ENCODE measurements at places on chromosomes 16 and 17.

- DNase-seq = no peak
These were observed 9.6 kb downstream of the VPS53 start for GRCh38 chr17:705011-705410.

GRCh38 chr17:28357901-28358197 is 522 bp upstream of the POLDIP2 start:
- DNase-seq = no peak

DNA sequence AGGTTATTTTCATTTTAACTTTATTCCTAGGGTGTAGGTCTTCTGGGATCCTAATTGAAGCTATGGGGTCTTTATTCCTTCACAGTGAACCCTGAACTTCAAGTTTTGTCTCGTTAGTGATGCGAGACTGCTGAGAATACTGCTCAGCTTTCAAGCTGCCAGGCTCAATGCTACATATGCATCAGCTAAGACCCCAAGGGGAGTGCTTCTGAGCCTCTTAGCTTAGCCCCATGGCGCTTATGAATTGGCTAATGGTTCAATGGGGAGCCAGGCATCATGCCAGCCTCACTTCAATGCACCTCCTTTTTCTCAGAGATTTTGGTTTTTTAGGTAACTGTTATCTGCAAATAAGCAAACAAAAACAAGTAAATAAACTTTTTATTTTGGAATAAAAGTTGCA is 94.1 kb upstream of the SIAH1 start:
- no peak for DNase-seq

DNA sequence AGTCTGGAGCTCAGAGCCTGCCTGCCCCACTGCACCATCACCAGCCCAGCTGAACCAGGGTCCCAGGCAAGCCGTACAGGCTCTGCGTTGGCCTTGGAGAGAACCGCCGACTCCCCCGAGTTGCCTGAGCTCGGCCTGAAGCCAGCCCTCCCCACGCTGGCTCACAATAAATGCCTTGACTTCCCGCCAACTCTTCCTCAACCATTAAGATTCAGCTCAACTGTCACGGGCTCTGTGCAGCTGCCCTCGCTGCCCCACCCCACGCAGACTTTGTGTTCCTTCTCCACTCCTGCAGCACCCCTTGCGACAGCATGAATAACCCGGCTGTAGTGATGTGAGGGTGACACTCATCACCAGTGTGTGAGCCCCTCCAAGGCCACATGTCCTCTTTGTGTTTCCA is 4.8 kb upstream of the QPRT start:
- DNase-seq = peak; percentile 77

DNA sequence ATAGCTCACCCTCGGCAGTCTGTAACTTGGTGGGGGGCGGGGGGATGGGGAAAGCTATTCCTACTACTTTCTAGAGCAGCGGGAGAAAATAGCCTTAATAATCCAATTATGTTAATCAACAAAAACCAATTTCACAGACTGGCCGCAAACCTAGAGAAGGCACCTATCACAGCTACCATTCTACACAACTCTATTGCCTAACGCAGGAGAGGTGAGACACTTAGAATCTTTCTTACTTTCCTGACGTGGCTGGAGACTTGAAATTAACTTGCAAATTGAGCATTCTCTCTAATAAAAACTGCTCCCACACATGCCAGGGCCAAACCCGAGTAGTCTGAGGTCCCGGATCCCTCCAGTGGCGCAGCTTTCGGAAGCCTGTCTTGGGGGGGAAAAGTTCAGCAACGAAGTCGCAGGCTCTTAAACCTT is 794 bp downstream of the SMG6 start:
- no peak for DNase-seq

- DNase-seq = no peak
These were observed 9.5 kb downstream of the EXOC7 start for GRCh38 chr17:76094046-76094445.

DNA sequence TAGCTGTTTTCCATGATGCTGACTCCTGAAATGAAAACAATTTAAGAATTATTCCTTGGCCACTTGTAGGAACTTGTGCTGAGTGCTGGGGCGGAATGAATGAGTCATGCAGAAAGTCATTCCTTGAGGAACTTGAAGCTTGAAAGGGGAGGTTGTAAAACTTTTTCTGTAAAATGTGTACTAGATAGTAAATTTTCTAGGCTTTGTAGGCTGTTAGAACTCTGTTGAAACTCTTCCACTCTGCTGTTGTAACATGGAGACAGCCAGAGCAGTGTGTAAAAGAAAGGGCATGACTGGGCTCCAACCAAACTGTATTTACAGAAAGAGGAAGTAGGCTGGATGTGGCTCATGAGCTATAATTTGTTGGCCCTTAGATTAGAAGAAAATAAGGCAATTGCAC is 46.1 kb downstream of the ABCA8 start:
- DNase-seq = no peak

GRCh38 chr17:79522414-79522813 is 88.4 kb downstream of the RBFOX3 start:
- no peak for DNase-seq

DNA sequence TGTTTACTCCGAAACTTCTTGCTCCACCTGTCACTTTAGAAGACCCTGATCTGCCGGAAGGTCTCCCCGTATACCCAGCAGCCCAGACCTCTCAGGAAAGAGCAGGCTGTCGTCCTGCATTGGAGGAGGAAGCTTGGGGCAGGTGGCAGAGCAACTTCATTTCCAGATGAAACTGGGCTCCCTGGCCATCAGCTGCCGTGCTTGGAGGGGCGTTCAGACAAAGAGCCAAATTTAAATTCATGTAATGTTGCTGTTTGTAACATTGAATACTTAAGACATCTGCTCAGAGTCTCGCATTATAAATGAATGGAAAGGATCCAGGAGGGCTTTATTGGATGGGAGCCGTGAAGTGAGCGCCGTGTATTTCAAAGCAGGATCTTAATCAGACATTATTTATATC is 628.5 kb downstream of the MAF start:
- no peak for DNase-seq

DNA sequence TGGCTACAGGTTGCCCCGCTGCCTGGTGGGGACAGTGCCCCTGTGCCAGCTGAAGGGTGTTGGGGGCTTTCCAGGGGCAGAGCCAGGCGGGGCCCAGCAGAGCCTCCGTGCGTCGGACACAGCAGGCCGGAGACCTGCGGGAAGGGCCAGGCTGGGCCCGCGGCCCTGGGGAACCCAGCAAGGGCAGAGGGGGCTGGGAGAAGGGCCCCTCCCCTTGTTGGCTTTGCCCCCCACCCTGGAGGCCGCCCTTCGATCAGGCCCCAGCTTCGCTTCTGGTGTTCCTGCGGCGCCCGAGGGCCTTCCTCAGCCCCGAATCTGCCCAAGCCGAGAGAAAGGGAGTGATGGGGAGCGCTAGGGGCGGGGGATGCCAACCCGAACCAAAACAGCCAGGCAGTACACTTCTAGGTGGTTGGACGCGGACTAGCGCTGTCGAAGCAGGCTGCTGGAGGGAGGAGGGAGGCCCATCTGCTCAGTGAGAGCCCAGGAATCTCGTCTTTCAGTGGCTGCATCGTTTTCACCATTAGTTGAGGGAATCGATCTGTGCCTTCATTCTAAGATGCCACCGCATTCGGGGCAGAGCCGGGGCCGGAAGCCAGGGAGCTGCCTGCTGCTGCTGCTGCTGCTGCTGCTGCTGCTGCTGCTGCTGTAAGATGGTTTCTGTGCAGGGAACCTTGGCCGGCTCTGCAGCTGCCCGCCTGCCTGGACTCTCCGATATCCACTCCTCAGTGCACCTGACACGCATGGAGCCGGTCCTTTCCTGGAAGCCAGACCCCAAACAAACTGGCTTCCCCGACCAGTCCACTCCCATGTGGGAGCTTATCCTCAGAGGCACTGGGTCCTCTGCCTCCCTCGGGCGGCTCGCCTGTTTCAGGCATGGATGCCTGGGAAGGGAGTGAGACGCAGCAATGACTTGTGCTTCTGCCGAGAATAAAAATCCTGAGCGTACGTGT is 1.7 kb downstream of the JPH3 start:
- no peak for DNase-seq

- DNase-seq = no peak
These were observed 197.3 kb downstream of the ANKFN1 start for GRCh38 chr17:56350592-56350991.

GRCh38 chr16:3578121-3578520 is 918 bp upstream of the NLRC3 start:
- DNase-seq = no peak

DNA sequence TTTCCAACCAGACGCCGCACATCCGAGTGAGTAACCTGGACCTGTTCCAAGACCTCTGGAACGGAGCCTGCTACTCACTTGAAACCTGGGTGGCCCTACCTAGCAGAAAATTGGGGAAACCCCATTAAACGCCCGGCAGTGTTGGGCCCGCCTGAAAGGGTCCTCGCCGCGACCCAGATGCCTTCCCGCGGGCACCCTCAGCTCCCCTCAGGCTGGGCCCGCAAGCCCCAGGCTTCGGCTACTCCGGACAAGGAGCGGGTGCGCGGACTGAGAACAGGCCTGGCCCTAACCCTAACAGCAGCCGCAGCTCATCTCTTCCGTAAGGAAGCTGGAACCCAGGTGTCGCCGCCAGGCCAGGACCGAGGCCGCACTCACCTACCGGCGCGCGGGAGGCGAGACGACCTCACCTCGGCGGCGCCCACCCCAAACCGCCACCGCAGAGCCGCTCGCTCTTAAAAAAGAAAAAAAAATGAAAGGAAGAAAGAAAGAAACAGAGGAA is 344 bp downstream of the PSME3IP1 start:
- DNase-seq = peak; percentile 77

DNA sequence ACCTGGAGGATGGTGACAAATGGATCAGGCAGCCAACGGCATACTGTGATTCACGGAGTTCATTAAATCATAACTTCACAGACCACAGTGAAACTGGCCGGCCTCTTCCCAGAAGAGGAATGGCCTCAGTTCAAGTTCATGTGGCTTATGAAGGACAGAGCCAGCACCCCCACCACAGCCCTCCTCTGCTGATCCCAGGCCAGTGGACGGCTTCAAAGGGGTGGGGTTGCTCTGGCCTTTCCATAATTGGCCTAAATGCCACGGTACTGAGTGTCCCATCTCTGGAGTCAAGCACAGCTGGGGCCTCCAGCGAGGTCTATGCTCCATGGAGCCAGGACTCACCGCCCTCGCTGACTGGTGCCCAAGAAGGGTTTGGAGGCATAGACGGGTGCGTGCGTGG is 21.4 kb downstream of the GALNS start:
- no peak for DNase-seq

GRCh38 chr17:3012926-3013581 is 50.4 kb downstream of the OR1D5 start:
- DNase-seq = peak; percentile 45

DNA sequence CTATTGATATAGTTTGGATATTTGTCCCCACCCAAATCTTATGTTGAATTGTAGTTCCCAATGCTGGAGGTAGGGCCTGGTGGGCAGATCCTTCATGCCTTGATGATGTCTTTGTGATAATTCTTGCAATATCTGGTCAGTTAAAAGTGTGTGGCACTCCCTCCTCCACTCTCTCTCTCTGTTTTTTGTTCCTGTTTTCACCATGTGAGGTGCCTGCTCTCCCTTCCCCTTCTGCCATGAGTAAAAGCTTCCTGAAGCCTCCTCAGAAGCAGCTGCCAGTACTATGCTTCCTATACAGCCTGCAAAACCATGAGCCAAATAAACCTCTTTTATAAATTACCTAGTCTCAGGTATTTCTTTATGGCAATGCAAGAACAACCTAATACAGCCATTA is 47.3 kb downstream of the TOM1L2 start:
- no peak for DNase-seq

DNA sequence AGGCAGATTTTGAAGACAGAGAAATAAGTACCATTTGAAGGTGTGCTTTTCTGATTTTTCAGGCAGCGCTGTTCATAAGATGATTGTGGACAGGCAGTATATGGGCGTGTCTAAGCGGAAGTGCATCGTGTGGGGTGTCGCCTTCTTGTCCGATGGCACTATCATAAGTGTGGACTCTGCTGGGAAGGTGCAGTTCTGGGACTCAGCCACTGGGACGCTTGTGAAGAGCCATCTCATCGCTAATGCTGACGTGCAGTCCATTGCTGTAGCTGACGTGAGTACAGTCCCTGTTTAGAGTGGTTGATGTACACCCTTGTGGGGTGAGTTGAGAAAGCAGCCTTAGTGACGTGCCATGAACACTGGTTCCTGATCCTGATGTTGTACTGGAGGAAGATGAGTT is 10.7 kb downstream of the UTP4 start:
- no peak for DNase-seq

DNA sequence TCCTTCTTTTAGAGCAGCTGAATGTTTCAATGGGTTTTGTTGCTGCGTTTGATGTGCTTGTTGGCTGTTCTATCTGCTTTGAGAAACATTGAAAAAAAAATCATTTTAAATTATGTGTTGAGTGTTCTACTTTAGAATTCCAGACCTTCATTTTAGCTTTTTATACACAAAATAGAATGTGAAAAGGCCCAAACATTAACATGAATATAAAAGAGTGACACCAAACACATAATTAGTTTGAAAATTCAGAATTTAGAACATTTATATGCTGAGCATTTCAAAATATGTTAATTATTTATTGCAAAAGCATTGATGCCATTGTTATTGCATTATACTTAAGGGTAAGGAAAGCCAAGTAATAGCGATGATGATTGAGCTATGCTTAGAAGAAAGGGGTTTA is 2.9 kb downstream of the NFAT5 start:
- DNase-seq = no peak

DNA sequence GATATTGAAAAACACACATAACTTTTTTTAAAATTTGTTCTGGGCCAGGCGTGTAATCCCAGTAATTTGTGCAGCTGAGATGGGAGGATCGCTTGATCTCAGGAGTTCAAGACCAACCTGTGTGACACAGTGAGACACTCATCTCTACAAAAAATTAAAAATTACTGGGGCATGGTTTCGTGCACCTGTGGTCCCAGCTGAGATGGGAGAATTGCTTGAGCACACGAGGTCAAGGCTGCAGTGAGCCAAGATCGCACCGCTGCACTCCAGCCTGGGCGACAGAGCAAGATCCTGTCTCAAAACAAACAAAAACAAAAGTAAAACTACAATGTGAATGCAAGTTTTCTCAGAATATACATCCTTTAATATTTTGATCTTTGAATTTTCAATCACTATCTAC is 15.1 kb downstream of the C16orf54 start:
- no peak for DNase-seq

GRCh38 chr17:57356719-57357391 is 100.5 kb downstream of the MSI2 start:
- peak; percentile 53 for DNase-seq

- peak; percentile 99 for DNase-seq
These were observed 1.4 kb upstream of the BAHCC1 start for GRCh38 chr17:81393684-81394376.

DNA sequence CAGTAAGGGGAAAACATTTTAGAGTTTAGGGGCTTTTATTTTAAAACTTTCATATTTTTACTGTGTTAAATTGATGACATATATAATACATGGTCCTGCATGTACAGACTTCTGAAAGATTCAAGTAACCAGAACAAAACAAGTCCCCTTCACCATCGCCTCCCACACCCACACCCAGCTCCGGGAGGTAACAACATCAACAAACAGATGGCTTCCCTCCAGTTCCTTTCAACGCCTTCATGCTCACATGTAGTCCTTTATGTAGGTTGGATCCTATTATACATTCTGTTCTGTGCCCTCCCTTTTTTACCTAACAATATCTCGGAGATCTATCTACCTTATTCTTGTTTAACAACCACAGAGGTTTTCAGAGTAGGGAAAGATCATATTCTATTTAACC is 30.5 kb downstream of the GINS3 start:
- DNase-seq = no peak

Data from anterior cingulate cortex (tissue), 58 donors.